ENCODE measurements at places on chromosomes 3 and 15. TPM values are rescaled to one million over a fixed set of nuclear protein-coding genes. Genes with fewer than 3 reads are reported as not detected.

- no peaks in the 10 kb centered on the region for H3K36me3 ChIP-seq
- peaks cover 12% of the 10 kb centered on the region for H3K4me1 ChIP-seq
- H3K4me3 ChIP-seq = no peak overlapping the region
- DNase-seq = peak; percentile 71
- peak overlapping the region; percentile 49 for H3K27ac ChIP-seq
- H3K27me3 ChIP-seq = no peaks in the 10 kb centered on the region
Observed at GRCh38 chr3:66472313-66473134, 28.3 kb downstream of the LRIG1 start.

RAD51 gene
- total RNA-seq = 22.5 TPM

DNA sequence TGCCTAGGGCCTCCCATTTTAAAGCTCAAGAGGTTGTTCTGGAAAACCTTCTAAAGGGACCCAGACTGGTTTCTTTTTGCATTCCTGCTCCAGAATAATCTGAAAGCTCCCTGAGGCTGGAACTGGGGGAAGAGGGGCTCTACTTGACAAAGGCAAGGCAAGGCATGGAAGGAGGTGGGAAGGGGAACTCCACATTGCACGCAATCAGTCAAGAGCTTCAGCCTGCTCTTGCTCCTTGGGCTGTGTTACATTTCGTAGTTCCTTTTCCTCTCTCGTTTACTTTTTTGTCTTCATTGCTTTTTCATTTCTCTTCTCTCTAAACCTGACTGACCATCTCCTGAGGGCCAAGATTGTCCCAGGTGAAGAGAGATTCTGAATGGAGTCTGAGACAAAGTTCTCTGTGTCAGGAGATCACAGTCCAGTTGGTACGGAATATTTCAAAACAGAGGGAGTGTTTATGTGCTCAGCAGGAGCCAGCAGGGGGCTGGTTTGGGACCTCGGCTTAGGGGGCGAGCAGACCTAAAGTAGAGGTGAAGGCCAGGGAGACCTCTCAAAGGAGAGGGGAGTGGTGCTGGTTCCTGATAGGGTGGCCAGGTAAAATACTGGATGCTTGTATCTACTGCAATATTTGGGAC, 6.0 kb upstream of the KCTD6 start:
- peaks cover 31% of the 10 kb centered on the region for H3K4me1 ChIP-seq
- DNase-seq = no peak

DNA sequence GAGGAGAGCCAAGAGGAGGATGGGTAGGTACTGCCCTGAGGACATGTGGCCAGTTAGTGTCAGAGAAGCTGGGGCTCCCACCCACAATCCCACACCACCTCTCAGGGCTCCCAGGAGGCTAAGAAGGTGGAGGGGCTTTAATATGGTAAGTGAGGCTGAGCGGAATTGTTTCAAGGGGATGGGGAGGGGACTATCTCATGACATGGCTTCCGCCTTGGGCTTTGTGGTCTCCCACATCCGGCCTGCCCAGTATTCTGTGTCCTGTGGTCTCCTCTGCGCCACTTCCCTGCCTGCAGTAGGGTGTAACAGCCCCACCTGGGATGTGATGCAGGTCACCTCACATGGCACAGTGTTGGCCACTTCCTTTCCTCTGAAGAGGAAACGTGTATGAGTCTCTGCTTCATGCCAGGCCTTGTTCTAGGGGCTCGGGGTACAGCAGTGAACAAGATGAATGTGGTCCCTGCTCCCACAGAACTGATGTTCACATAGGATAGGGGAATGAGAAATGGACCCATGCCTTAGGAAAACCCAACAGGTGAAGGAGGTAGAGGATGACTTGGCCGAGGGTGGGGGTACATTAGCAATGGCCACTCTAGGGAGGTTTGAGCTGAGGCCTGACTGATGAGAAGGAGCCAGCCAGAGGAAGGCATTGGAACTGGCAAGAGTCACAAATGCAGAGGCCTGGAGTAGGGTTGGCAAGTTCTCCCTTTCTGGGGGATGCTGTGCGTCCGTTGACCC, 3.2 kb downstream of the NEIL1 start:
- no peak overlapping the region for H3K4me3 ChIP-seq
- H3K4me1 ChIP-seq = no peaks in the 10 kb centered on the region
- H3K36me3 ChIP-seq = no peaks in the 10 kb centered on the region
- DNase-seq = no peak

Measured in PC-9 (cell line).